ENCODE measurements at places on chromosomes 1 and 21. TPM values are rescaled to one million over a fixed set of nuclear protein-coding genes. Genes with fewer than 3 reads are reported as not detected.
A peak's percentile ranks its signal among the peaks of the same experiment; 100 is the strongest.

DNA sequence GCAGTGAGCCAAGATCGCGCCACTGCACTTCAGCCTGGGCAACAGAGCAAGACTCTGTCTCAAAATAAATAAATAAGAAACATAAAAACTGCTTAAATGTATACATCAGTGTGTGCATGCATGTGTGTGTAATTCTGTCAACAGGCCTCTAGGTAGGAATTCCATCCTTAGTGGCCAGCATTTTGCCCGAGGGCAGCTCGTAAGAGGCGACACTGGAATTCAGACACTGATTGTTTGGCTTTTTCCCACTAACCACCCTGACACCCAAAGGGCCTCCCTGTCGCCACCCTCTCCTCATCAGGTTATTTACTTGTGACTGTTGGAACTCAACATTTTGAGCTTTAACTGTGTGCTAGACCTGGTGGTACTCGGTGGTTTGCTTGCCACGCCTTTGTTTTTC lies 64.0 kb upstream of the KIF1B start:
- DNase-seq, result no peak

MMEL1 gene
- not detected for polyA plus RNA-seq

FCRL2 gene
- polyA plus RNA-seq, result not detected

DNA sequence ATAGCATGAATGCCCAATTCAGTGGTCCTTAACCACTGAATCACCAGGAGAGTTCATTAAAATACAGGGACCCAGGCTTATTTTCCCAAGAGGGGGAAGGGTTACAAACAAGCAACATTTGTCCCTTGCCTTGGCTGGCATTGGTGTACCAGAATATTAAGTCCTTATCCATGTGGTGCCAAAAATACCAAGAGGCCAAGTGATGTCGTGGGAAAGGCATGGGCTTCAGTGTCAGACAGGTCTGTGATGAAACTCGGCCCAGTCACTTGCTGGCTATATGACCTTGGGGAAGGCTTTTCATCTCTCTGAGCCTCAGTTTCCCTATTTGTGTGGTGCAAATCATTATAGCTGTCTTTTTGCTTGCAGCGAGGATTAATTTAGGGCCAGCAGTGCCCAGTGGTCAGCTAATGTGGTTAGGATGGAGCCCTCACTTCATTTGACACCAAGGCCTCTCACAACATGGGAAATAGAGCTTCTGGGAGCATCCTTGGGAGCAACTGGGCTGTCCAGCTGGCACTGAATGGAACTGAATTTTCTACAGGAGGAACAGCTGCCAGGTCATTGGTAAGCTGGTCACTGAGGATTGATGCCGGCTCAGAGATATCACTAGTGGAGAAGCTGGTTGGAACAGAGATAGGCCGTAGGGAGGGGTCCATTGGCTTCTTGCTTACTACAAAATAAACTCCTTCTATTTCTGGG lies 77.2 kb upstream of the PPP2R5A start:
- no peak for DNase-seq

GRCh38 chr1:13510499-13510898 lies 3.3 kb downstream of the LRRC38 start:
- DNase-seq, result no peak

- DNase-seq, result no peak
These were observed 347.6 kb downstream of the PTPRC start for GRCh38 chr1:198986442-198986841.

- no peak for DNase-seq
These were observed 24.6 kb upstream of the TRAPPC10 start for GRCh38 chr21:43987509-43987908.

DNA sequence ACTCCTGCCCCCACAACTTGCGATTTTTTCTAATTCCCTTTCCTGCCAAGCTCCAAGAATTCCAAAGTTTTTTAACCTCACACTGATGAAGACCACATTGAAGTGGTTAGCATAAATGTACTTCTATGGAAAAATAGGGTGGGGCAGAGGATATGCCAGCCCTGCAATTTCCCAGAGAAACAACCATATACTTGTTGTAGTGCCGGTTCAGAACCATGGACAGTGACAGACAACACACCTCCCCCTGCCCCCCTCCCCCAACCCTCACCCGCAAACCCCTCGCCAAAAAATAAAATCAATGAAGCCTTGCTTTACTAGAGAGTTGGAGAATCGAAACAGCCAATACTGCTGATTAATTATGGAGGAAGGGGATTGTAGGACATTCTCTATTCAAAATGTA lies 109.5 kb upstream of the GRIK3 start:
- DNase-seq, result no peak

- DNase-seq, result peak; percentile 38
These were observed 22.1 kb downstream of the NEK2 start for GRCh38 chr1:211653293-211653692.

ERG gene
- polyA plus RNA-seq, result 0.07 TPM

PAQR6 gene
- 10.6 TPM for polyA plus RNA-seq

DNA sequence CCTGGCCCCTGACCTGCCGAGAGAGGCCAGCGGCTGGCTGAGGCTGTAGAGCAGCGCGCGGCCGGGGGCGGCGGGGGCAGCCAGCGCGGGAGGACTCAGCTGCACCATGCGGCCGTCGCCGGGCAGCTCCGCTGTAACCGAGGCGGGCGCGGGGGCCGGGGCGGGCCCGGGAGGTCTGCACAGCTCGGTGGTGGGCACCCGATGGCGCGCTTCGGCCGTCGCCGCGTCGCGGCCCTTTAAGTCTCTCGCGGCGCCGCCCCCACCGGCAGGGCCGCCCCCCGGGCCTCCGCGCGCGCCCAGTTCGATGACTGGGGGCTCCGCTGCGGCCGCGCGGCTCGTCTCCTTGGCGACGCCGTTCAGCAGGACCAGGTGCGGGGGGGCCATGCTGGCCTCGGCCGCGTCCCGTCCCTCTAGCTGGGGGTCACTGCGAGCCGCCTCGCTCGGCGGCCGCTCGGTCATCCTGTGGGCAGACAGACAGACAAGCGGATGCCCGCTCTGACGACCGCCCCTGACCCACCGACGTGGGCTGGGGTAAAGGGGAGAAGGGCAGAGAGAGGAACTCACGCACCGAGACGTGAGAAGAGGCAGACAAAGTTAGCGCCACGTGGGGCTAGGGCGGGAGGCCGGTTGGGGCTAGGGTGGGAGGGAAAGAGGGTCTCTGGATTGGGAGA lies 6.5 kb downstream of the TAL1 start:
- DNase-seq, result no peak

DNA sequence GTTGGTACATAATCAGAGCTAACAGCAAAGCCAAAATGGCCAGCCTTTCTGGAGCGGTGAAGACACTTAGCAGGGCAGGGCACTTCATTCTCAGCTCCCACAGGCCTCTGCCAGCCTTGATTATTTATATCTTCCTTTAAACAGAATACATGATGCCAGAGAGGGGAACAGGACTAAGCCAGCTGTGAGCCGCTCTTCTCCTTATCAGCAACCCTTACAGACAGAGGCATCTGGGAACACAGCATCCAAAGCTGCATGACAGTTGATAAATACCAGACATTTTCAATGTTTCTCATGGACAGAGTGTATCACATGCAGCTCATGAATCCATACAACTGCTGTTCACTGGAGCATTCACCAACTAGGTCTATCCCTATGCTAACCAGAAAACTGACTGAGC lies 29.1 kb downstream of the DNAJC11 start:
- DNase-seq, result no peak

DNA sequence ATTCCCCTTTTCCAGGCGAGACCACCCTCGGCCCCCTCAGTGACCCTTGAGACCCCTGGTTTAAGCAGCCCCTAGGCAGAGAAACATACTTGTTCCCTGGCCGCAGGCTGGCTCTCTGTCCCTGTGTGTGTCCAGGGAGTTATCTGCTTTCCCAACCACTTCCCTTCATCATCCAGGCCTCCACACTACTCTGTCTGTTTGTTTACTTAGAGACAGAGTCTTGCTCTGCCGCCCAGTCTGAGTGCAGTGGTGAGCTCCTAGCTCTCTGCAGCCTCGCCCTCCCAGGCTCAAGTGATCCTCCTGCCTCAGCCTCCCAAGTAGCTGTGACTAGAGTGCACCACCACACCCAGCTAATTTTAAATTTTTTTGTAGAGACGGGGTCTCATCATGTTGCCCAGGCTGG lies 5.8 kb upstream of the VWA1 start:
- peak; percentile 14 for DNase-seq

DNA sequence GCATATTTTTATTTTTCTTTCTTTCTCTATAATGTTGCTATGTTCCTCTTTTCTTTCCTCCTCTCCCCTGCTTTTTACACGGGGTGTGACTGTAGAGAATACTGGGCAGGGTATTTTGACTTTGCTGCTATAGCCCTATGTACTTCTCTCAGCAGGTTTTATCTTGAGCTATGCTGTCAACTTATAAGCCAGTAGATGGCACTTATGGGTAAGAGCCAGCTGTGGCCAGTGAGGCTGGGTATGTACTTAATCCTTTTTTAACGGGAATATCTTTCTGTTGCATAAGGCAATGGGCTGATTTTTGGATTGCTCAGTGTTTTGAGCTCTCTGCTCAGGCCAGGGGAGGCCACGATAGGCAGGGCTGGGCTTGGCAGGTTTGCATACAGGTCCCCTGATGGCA lies 99.0 kb downstream of the KCNK2 start:
- no peak for DNase-seq

DNA sequence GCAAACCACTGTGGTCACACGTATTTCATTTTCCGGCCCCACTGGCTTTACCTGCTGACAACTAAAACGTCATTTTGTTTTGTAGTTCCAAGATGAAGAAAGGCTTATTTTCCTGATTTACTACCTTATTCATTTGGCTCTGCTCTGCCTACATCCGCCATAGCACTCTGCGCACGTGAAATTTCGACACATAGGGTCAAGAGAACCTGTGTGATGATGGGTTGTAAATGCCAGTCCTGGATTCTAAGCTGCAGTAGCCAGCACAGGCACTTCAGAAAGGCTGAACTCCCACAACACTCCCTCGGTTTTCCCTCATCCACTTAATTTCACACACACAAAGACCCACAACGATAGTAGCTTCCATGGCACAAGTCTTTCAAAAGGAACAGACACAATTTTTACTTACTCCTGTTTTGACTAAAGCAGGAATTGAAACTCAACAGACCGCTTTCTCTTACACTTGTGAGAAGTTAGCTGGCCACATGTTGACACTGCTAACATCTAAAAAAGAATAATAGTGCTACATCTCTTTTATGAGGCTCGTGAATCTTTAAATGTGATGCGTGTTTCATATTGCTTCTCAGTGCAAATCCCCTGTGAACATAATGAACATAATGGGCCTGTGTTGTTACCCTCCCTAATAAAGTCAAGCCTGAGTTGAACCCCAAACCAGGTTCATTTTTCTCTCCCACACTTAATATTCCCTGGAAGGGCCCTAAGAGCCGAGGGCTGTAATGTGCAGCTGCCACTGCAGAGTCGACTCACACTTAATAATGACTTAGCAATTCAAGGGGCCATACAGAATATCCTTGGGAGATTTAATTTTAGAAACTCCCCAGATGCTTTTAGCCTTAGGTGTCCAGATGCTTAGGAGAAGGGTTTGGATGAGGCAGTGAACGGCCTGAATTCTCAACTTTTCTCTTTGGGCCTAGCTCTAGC lies 1.5 kb upstream of the RUNX1 start:
- DNase-seq, result no peak

DNA sequence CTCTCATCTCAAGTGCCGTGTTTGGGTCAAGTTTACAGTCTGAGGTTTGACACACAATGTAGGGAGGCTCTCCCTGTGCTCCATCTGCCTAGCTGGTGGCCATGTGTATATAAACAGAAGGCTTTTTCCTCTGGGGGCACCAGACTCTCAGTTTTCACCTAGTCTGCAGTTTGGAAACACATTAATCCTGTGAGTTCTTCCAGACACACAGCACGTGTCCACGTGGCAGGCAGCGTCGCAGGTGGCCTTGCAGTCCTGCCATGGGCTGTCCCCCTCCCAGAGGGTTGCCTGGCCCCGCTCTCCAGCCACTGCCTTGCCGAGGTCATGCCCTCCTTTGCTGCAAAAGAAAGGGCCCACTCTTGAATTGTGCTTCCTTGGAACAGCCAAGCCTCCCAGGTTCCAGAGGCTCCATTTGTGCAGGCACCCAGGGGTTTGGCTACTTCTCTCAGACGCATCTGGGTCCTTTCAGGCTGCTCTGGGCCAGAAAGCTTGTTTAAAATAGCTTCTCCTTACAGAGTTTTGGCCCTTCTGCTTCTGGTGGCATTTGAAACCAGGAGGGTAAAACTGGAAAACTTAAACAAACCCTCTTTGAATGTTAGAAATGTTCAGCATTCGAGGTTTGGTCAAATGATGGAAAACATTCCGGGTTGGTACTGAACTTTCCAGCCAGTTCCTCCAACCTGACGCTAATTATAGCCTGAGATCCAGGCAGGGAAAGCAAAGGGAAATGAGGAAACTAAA lies 4.4 kb upstream of the RUNX1 start:
- DNase-seq, result no peak

DNA sequence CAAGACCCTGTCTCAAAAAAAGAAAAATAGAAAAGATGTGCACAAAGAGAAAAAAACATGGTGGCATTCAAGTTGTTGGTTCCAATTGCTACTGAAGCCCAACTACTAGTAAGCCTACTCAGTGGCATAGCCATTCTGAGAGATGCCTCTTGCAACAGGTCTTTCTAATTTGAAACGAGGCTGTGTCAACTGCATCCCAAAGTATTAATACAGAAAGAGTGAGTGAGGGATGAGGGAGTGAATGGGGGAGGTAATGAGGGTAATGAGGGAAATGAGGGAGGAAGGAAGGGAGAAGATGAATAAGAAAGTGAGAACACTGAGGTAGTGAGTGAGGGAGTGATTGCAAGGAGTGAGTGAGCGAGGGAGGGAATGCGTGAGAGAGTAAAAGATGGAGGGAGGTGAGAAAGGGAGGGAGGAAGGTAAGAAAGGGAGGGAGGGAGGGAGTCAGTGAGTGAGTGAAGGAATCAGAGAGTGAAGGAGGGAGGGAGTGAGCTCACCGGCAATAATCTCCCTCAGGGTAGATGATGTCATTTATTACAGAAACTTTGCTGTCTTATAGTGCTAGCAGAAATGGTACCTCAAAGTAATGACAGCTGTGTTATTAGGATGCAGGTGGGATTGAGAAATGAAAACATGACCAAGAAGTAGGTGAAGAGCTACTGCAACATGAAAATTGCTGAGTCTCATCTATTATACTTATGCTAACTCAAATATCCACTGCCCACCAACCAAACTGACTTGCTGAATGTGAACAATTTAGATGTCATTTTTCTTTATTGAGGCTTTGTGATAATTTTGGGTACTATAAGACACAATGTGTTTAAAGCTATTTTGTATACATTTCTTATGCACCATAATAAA lies 75.6 kb upstream of the ADAM30 start:
- DNase-seq, result no peak

Measured in A549 (cell line).